ENCODE measurements at places on chromosomes 11 and 22.

DNA sequence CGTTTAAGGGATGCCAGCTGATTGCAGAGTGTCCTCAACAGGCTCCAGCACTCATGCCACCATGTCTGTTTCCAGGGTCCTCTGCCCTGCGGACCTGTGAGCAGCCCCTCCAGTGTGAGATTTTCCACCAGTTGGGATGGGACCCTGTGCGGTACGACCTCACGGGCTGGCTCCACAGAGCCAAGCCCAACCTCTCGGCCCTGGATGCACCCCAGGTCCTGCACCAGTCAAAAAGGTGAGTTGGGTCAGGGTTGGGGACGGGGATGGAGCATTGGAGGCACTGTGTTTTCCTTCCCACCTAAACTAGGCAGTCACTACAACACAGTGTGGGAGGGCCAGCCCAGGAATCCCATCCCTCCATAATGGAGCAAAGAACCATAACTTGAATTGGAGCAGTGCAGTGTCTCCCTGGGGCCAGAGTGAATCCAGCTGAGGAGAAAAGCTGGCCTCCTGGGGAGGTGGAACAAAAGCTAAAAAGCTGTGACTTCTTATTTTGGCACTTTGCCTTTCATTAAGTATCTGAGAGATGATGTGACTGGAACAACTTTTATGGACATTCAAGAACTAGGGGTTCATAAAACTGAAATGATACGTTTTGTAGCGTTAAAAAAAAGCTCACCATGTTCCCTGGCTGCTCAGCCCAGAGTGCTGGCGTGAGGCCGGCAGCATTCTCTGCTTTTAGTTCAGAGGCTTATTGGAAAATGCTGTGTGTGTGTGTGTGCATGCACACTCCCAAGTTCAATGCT, 101.8 kb downstream of the MYO18B start:
- DNase-seq, result no peak

DNA sequence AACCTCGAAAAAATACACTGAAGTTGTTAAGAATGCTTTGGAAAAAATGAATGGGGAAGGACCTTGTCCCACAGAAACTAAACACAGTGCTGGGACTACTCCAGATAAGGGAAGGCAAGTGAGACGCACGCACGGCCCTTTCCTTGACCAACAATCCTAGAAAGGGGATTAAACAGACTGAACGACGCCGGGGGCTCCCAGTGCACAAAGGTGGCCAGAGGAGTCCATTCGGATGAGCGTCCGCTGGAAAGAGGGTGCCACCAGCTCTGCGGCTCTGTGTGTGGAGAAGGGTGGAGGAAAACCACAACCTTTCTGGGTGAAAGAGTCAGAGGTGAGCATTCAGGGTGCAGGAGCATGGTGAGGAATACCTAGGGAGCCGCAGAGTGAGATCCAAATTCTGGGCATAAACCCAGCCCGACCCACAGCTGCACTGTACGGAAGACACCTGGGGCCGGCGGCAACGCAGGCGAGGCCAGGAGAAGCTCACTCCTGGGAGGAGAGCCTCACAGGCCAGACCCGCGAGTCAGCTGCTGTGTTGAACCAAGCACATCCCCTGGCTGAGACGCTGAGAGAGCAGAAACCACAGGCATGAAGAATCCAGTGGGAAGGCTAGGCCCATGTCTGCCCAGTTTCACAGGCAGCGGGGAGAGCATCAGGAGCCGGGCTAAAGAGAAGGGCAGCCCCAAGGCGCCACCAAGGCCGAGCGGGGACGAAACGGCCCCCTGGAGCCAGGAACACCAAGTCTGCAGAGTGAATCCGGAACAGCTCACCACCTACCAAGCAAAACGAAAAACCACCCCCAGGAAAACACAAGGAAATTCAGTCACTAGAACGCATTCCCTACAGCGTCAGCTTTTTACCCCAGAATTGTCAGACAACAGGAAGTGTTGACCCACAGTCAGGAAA, 177.1 kb downstream of the BRD1 start:
- DNase-seq, result no peak

- DNase-seq, result no peak
Observed at GRCh38 chr11:3950996-3951660, 95.7 kb downstream of the STIM1 start.

GRCh38 chr22:23204541-23205157, 24.3 kb downstream of the BCR start:
- DNase-seq, result no peak

GRCh38 chr11:3130269-3131071, 34.6 kb downstream of the OSBPL5 start:
- no peak for DNase-seq

- DNase-seq, result no peak
Observed at GRCh38 chr11:134125507-134125906, 56.6 kb downstream of the JAM3 start.

GRCh38 chr11:95358511-95359340, 127.7 kb upstream of the SESN3 start:
- no peak for DNase-seq

DNA sequence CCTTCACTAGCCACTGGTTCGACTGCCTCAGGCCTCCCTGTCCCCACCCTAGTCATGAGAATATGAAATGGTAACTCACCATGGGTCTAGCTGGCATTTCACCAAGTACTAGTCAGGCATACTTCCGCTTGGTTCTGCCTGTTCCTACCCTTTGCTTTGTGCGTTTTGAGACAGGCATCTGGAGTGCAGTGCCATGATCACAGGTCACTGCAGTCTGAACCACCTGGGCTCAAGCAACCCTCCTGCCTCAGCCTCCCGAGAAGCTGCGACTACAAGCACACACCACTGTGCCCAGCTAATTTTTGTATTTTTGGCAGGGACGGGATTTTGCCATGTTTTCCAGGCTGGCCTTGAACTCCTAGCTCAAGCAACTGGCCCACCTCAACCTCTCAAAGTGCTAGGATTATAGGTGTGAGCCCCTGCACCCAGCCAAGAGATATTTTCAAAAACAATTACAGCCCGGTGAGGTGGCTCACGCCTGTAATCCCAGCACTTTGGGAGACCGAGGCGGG, 14.1 kb downstream of the HRAS start:
- no peak for DNase-seq

GRCh38 chr11:99934008-99934407, 753.1 kb upstream of the ARHGAP42 start:
- no peak for DNase-seq

- DNase-seq, result no peak
Observed at GRCh38 chr11:93476796-93477195, 66.4 kb downstream of the SMCO4 start.

DNA sequence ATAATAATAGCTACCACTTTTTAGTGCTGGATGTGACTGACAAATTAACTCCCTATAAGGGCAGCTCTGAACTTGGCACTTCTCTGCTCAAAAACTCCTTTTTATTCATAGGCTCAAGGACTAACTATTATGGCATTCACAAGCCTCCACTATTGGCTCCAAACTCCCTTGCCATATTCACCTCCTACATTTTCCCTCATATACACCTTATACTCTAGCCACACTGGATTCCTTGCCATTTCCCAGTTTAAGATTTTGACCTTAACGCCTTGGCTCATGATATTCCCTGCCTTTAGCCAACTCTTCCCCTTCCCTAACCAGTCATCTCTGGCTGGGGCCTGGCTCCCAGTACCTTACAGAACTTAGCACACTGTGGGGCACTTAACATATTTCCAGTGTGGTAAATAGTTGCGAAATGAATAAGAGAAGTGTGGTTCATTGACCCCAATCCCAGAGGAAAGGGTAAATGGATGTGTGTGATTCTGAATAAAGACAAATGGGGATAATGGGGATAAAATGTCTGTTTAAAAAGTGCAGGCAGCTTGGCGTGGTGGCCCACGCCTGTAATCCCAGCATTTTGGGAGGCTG, 40.0 kb upstream of the SORL1 start:
- no peak for DNase-seq

DNA sequence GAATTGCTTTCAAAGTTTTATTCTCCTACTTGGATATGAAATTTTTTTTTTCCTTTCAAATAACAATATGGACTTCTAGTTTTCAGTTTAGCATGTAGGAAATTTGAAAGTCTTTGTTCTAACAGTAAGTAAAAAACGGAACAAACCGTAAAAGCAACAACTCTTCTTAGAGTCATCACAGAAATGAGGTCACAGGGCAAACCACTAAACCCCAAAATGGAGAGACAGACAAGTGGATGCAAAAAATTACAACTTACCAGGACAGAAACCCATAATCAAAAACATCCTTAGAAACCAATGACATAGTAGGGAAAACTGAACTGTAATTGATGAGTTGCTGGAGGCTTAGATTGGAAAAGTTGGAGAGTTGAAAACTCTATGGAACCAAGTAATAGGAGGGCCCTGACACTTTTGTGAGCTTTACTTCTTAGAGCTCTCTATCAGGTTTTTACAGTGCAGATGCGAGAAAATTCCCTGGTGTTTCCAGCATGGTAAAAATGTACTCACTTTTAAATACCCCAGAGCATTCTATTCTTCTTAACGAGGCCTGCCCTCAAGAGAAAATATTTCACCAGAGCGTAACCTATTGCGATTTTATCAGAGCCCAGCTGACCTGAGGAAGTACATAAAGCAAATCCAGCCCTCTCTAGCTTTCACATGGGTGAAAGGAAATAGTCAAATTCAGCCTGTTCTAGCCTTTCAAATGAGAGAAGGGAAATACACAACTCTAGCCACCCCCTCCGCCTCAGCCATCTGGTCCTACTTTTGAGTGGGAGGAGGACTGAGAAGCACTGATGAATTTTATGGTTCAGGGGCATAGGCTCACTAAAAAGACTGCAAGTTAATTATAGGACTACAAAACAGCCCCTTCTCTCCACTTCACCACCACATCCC, 39.1 kb downstream of the CASP12 start:
- no peak for DNase-seq

DNA sequence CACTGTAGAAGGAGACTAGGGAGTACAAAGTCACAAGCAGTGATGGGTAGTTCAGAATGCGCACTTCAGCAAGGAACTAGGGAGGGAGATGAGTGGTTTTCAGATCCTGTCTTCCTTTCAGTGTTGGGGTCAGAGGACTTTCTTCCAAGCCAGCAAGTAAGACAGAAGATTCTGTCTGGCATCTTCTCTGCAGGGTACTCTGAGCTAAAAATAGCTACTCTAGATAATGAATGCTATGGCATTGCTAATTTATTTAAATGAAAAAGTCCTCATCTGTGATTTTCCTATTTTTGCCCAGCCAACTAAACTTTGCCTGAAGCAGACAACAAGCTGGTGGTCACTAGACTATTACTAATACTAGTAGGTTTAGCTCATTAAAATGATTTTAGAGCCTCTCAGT, 18.3 kb upstream of the ARL14EP start:
- DNase-seq, result no peak

DNA sequence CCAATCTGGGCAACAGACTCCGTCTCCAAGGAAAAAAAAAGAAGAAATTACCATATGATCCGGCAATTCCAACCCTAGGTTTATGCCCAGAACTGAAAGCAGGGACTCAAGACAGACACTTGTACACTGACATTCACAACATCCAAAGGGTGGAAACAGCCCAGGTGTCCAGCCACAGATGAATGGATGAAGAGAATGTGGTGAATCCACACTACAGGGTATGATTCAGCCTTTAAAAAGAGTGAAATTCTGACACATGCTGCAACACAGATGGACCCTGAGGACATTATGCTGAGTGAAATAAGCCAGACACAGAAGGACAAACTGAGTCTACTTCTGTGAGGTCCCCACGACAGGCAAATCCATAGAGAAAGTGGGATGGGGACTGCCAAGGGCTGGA, 43.9 kb downstream of the SGSM3 start:
- DNase-seq, result no peak

All from stimulated activated CD8-positive, alpha-beta memory T cell treated with anti-CD3 and anti-CD28 coated beads, Interleukin-4, amount 100 ng/mL, for 1 hour (primary cell).